Stimulated activated CD4-positive, alpha-beta T cell treated with anti-CD3 and anti-CD28 coated beads, Interleukin-12 subunit alpha, Interleukin-12 subunit beta, amount 100 ng/mL, for 4 hours (primary cell): ENCODE measurements at places on chromosomes 11 and 22.

- no peak for DNase-seq
These were observed 706 bp upstream of the OR51E1 start for GRCh38 chr11:4643076-4643475.

DNA sequence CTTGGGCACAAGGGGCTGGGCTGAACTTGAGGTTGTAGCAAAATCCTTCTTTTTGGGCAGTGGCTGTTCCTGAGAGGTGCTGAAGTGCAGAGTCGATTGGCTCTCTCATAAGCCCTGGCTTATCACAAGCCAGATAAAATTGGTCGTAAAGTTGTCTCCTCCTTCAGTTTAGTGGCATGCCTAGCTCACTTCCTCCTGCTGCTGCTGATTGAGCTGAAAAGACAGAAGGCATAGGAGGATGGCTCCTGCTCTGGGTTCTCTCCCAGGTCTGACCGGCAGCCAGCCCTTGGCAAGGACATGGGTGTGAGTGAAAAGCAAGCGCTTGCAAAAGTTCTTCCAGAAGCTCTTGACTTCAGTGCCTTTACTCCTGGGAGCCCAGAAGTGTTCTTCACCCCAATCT is 83.9 kb downstream of the LDLRAD3 start:
- no peak for DNase-seq

DNA sequence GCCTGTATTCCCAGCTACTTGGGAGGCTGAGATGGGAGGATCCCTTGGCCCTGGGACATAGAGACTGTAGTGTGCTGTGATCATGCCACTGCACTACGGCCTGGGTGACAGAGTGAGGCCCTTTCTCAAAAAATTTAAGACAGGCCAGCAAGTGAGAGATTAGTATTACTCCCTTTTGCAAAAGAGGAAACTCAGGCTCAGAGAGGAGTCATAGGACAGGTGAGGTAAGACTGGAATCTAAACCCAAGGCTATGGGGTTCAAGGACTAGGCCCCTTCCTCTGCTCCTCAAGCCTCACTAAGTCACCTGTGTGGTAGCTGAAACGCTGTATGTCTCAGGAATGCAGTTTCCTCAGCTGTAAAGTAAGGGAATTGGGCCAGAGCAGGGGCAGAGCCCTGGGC is 1.6 kb upstream of the P2RY2 start:
- no peak for DNase-seq

GRCh38 chr22:47386812-47387510 is 624.5 kb downstream of the TBC1D22A start:
- DNase-seq, result no peak

GRCh38 chr22:43326331-43327156 is 16.6 kb downstream of the SCUBE1 start:
- DNase-seq, result no peak

DNA sequence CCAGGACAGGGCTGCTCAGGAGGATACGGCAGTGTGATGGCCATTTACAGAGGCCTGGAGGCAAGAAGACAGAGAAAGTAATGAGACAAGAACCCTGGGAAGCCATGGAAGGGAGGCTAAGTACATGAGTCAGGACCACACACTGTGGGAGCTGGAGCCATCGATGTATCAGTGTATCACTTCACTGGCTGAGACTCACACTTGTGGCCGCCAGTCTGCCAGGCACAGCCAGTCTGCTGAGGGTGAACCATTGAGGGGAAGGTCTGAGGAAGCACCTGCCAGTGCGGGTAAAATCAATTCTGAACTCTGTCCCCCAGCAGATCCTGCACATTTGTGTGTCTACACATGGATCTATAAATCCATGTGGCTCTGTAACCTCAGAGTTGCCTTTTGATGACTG is 195.6 kb downstream of the GRIK4 start:
- DNase-seq, result no peak

DNA sequence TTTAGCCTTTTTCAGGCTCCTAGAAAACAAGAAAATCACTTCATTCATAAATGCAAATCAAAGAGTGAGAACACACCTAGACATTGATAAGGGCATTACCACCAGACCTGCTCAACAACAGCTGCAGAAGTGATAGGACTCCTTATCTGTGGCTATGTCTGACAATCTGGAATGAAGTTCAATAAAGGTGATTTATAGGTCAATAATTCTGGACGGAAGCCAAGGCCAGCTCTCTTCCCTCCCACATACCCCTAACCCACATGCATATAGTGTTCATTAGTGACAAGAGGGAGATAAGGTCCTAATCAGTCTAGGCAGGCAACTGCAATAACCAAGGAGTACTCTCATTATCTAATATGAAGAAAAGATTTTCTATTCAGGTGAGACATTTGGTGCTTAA is 111.3 kb downstream of the ETS1 start:
- DNase-seq, result no peak

GRCh38 chr11:33000181-33000580 is 15.5 kb upstream of the DEPDC7 start:
- DNase-seq, result no peak
